NCI-H1930 (cell line): ENCODE measurements at places on chromosomes 1 and 21.

GRCh38 chr1:224308064-224308463 lies 21.9 kb downstream of the NVL start:
- DNase-seq, result no peak

- no peak for DNase-seq
Observed at GRCh38 chr21:35448876-35449599, 399.9 kb upstream of the RUNX1 start.

GRCh38 chr1:233959102-233959501 lies 54.6 kb downstream of the SLC35F3 start:
- no peak for DNase-seq

- no peak for DNase-seq
Observed at GRCh38 chr1:83676106-83676505, 322.8 kb downstream of the TTLL7 start.

DNA sequence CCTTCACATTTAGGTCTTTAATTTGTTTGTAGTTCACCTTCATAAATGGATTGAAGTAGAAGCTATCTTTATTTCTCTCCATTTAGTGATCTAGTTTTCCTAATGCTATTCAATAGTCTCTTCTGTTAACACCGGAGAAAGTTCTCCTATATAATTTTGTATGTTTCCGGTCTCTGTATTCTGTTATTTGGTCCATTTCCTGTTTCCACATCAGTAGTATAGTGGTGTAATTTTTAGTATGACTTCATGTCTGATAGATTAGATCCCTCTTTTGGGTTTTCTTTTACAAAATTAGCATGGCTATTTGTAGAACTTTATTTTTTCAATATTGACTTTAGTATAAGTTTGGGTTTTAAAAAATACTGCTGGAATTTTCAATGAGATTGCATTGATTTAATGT lies 41.6 kb upstream of the PKP1 start:
- DNase-seq, result no peak

GRCh38 chr1:220368352-220369265 lies 96.4 kb upstream of the RAB3GAP2 start:
- no peak for DNase-seq

DNA sequence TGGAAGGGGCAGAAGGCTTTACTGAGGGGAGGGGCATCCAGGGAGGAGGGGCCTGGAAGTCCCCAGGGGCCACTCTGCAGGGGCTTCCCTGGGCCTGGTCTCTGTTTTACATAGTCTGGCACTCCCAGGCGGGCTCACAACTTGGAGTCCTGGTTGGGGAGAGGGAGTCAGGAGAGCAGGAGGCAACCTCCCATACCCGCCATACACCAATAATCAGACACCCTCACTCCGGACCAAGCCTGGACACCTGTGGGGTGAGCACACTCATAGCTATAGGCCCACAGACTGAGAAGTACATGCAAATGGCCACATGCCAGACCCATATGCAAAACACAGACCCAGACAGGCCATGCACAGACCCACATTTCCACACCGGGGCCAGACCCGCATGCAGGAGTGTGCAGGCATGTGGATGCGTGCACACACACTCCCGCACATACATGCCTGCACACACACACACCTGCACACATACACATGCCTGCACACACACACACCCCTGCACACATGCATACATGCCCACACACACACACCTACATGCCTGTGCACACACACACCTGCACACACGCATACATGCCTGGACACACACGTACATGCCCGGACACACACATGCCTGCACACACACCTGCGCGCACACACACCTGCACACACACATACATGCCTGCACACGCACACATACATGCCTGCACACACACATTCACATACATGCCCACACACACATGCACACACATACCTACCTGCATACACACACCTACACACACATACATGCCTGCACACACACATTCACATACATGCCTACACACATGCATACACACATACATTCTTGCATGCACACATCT lies 89.5 kb upstream of the RUNX3 start:
- DNase-seq, result no peak

DNA sequence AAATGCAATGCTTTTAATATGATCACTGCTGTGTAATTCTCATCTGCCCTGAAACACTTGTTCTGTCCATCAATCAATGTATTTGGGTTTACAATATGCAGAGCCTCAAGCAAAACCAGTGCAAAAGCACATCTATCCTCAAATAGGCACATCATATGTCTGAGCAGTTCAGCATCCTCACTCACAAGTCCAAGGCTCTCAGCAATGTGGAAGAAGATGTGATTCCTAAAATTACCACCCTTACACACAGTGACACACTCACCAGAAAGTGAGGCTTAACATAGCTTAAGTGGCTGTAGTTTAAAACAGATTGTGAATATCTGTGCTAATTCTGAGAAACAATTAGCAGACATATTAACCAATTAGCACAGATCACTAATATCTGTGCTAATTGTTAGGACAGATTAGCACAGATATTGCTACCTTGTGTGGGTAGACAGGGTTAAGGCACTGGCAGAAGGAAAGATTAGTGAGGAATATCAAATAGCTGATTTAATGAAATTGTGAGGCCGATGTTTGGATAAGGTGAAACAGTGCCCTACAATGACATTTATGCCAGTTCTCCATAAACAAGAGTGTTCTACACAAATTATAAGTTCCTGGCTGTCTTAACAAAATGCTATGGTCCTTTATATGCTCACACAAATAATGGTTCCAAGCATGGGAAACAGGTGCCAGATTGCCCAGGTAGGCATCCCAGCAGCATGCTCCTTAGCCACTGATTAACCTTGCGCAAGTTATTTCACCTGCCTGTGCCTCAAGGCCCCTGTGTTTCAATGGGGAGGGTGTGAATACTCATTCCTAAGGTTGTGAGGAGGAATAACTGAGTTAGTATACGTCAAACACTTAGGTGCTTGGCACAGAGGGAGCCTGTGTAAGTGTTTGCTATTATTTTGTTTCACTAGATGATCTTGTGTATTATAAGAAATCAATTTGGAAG lies 41.7 kb downstream of the MRPL39 start:
- no peak for DNase-seq

- no peak for DNase-seq
Observed at GRCh38 chr1:29379443-29380073, 143.2 kb downstream of the PTPRU start.

DNA sequence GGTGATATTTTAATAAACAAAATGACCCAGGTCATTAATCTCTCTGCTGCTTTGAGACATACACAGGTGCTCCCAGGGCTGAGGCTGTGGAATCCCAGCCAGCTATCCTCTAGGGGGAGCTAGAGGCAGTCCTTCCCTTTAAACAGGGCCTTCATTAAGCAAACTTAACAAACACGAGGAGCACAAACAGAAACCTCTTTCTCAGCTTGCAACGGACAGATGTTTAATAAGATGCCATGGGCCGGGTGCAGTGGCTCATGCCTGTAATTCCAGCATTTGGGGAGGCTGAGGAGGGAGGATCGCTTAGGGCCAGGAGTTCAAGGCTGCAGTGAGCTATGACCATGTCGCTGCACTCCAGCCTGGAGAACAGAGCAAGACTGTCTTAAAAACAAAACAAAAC lies 106.7 kb downstream of the HIVEP3 start:
- DNase-seq, result no peak

DNA sequence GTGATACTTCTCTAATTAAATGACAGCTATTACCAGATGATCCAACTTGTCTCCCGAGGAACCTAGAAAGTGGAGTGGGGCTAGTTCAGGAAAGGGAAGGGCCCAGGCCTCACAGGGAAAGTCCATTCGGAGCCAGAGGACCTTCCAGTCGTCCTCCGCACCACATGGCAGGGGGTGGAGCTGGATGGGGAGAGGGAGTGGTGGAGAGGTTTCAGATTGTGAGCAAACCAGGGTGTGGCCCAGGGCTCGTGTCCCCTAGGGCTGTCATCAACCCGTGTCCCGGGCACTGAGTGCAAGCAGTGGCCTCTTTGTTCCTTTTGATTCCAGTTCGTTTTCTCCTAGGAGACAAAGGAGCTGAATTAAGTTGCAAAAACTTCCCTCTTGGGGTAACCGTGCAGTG lies 114.9 kb downstream of the HUNK start:
- DNase-seq, result no peak

DNA sequence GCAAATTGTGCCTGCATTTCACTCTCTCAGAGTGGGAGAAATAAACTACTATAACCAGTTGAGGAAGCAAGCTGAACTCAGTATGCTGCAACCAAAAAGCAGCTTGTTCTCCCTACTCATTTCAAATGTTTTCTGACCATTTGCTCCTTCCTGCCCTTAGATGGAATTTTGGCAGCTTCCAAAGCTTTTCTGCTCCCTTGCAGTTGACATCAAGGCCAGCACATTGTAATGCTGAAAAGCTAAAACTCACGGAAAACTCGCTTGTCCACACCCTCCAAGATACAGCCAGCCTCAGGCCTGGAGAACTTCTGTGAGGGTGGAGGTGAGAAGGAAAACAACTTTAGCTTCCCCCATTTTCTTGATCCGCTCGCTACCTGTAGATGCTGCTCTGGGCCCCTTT lies 5.0 kb upstream of the CHML start:
- no peak for DNase-seq

DNA sequence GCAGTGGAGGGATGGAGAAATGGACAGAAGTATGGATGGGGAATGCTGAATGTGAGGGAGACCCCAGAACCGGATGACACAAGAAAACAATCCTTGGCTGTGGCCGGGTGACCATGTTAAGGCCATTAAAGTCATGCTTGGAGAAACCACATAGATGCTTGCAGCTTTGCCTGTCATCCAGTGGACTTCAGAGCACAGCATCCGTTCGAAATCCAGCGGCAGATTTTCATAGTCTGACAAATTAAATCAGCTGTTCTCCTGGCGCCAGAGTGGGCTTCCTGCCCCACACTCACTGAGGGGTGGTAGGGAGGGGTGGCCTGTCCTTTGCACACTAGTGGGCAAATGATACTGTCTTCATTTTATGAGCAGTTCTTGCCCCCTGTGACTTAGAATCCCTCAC lies 35.1 kb downstream of the ABCG1 start:
- DNase-seq, result no peak

- no peak for DNase-seq
Observed at GRCh38 chr1:109689844-109690405, 2.3 kb downstream of the GSTM1 start.

DNA sequence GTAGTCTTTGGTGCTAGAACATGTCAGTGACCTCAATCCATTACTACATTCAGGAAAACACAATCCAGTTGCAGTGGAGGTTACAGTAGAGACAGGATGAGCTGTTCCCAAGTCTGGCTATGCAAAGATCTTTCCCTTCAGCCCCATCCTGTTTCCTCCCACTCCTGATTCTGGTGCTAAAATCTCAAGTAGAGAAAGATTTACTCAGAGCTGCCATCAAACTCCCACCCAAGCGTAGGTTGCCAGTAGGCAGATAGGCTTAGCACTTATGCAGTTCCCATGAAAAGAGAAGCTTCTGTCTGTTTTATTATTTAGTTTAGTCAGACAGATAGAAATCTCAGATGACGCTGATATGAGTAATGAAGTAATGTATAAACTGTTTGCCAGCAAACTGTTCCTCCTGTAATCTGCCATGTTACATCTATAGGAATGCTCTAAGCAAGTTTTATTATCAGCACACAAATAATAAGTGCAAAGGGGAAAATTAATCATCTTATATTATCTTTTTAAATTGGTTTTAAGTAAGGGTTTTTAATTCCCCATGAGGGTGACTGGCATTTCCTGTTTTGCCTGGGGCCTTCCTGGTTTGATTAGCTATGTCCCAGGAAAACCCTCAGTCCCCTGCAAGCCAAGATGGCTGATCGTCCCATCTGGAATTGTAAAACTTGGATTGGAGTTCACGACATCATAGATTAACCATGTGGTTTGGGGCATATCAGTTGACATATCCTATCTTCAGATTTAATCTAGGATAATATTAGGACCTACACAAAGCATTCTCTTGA lies 188.3 kb upstream of the PALMD start:
- no peak for DNase-seq

DNA sequence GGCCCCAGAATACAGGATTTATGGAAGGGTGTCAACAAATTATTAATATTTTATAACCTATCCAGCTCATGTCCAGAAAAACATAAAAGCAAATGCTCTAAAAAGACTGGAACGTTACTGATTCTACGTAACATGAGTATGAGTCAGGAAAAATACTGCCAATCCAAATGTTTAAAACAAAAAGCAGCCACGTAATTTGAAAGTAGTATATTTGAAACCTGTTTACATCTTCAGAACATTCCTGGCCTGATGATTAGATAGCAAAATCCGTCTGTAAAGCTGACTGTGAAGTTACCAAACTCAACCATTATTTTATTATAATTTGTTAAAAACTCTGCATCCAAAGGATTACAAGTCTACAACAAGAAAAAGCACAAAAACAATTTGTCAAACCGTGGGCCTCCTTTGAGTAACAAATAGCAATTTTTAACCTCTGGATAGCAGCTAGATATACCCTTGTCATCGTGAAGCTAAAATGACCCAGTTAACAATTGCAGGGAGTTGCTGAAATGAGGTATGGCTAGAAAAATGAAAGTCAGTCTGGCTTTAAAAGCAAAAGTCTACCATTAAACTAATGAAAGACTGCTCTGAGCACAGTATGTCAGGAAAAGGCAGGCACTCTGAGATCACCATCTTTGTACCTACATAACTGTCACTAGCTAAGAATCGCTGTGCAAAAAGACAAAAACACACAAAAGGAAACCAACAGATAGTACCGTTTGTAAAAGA lies 1.2 kb downstream of the UBR4 start:
- DNase-seq, result no peak

GRCh38 chr1:245751116-245751515 lies 596.3 kb downstream of the KIF26B start:
- no peak for DNase-seq

DNA sequence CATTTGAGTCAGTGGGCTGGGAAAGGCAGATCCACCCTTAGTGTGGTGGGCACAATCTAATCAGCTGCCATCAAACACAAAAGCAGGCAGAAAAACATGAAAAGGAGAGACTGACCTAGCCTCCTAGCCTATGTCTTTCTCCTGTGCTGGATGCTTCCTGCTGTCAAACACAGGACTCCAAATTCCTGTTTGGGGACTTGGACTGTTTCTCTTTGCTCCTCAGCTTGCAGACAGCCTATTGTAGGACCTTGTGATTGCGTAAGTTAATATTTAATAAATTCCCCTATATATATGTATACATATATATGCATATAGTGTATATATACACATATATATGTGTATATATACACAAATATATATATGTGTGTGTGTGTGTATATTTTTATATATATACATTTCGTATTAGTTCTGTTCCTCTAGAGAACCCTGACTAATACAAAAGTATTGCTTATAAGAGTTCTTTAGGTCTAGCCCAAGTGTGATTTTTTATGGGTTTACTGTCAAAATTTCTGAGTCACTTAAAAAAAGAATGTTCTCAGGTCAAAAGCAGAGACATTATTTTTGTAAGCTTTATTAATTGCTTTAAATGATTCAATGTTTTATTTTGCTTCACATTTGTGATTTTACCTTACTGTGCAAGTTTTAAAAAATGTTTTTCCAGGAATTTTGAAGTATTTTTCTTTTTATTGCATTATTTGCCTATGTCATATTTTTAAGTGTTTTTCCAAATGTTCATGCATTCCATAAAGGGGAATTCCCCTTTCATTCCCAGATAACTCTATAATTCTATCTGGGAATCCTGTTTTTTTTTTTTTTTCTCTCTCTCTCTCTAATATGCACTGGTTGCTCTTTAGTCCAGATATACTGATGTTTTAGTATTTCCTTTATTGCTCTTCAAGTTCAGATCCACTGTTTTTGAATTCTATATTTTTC lies 92.1 kb upstream of the ADAMTS5 start:
- no peak for DNase-seq
